ENCODE measurements at places on chromosomes 4 and X. TPM values are rescaled to one million over a fixed set of nuclear protein-coding genes. Genes with fewer than 3 reads are reported as not detected.

Gene CSAG3
- total RNA-seq = not detected

Gene NAP1L3
- 3.0 TPM for total RNA-seq

Gene GSX2
- total RNA-seq = not detected

Gene TRAM1L1
- 5.3 TPM for total RNA-seq

Gene BTK
- not detected for total RNA-seq

Gene F11
- total RNA-seq = not detected

Gene KIAA1210
- not detected for total RNA-seq

Gene HSFX1
- 1.5 TPM for total RNA-seq

DNA sequence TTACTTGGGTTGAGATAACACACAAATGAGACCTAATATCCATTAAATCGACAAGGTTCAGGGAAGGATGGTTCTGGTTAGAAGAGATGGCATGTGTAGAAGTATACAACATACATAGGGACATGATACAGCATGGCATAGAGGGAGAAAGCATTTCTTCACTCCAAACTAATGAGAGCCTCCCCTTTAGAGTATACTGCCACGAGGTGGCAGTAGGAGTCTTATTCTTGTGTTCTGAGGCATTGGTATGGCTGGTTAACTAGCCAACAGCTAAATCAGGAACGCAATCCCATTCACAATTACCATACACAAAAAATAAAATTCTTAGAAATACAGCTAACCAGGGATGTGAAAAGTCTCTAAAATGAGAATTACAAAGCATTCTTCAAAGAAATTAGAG lies 29.1 kb upstream of the TRO start:
- no peak for DNase-seq

- DNase-seq = no peak
Measured at GRCh38 chr4:140213749-140214148, 59.8 kb upstream of the MAML3 start.

DNA sequence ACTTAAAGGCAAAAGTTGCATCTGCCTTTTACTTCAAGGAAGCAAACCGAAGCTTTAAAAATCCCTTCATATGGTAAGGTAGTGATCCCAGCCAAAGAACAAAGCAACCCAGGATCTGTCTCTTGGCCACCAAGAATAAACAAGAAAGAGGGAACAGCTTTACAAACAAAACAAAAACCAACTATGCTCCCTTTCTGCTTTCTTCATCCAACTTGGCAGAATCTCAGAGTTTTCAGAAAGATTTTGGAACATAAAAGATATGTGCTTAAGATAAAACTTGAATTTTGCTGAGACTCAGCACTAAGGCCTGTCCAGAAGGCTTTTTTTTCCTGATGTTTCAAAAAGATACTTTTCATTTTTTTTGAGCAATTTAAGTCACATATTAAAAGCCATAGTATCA lies 94.0 kb downstream of the COL4A6 start:
- no peak for DNase-seq

DNA sequence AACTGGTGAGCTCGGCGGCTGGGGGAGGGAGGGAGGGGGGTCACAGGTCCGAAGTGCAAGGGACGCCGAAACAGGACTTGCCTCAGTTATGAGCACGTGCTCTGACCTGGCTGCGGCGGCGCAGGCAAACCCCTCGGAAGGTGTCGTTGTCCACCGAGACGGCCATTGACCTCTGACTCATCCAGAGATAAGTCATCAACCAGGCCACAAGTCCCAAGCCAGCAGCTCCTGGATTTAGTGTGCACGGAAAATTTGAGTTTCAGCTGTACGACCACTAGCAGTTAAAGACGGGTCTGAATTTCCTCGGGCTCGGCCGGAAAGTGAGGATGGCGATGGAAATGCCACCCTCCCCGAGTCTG lies 674 bp downstream of the SH3D19 start:
- DNase-seq = peak; percentile 53

DNA sequence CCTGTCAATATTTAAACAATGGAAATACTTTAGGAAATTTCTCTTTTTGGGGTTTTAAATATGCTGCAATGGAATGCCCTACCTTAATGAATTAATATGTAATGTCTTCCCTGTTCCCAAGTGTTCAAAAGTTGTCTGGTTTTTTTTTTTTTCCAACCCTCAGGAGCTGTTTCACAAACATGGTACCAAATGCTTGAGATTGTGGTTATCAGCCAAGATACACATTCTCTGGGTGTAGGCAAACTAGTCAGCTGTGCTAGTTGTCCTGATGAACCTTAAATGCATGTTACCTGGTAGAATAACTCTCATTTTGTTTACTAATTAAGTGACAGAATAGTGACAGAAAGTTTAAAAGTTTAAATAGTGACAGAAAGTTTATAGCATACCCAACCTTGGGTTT lies 50.7 kb downstream of the FHL1 start:
- no peak for DNase-seq

DNA sequence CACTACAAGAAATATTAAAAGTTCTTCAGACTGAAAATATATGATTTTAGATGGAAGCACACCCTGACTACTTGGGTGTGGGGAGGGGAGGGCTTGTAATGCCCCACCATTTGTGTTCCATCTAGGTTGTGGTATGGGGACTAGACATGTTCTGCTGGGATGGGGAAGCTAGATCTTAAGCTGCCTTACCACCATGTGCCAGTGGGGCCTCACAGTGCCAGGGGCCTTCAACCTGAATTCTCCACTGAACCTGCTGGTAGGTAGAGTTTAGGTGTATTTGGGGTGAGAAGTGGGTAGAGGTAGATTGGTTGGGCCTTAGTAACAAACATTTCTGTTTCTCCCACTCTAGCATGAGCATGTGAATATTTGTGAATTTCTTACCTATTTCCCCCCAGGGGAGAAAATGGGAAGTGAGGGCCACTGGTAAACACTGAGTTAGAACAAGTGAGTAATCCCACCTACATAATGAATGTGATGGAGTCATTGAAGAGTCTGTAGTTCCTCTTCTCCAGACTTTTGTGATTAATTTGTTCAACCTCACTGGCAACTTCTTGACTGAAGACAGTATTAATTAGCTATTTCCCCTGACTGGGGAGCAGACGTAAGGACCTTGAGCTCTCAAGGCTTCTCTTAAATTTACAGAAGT lies 44.0 kb downstream of the BRCC3 start:
- no peak for DNase-seq

DNA sequence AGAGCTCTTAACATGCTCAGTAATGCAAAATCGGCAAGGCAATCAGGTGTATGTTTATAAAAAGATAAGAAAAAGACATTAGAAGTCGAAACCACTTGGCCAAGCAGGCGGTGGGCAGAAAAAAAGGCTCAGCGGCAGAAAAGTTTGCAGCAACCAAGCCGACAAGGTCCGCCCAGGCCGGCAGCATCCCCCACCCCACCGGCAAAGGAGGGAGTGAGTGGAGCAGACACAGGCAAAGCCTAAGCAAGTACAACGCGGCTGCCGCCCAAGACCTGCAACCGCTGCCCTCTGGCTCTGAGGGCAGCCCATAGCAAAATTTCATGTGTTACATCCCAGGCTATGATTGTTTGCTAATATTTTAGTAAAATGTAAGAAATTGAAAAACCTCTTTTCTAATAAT lies 125.4 kb upstream of the ZCCHC13 start:
- DNase-seq = no peak

- no peak for DNase-seq
Measured at GRCh38 chr4:23930750-23931488, 41.1 kb upstream of the PPARGC1A start.

DNA sequence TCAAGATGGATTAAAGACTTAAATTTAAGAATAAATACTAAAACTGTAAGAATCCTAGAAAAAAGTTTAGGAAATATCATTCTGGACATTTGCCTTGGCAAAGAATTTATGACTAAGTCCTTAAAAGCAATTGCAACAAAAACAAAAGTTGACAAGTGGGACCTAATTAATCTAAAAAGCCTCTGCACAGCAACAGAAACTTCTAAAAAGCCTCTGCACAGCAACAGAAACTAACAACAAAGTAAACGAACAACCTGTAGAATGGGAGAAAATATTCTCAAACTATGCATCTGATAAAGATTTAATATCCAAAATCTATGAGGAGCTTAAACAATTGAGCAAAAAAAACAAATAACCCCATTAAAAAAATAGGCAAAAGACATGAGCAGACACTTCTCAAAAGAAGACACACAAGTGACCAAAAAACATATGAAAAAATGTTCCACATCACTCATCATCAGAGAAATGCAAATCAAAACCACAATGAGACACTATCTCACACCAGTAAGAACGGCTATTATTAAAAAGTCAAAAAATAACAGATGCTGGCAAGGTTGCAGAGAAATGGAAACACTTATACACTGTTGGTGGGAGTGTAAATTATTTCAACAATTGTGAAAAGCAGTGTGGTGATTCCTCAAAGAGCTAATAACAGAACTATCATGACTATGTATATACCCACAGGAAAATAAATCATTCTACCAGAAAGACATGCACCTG lies 5.5 kb upstream of the OPRPN start:
- DNase-seq = no peak

DNA sequence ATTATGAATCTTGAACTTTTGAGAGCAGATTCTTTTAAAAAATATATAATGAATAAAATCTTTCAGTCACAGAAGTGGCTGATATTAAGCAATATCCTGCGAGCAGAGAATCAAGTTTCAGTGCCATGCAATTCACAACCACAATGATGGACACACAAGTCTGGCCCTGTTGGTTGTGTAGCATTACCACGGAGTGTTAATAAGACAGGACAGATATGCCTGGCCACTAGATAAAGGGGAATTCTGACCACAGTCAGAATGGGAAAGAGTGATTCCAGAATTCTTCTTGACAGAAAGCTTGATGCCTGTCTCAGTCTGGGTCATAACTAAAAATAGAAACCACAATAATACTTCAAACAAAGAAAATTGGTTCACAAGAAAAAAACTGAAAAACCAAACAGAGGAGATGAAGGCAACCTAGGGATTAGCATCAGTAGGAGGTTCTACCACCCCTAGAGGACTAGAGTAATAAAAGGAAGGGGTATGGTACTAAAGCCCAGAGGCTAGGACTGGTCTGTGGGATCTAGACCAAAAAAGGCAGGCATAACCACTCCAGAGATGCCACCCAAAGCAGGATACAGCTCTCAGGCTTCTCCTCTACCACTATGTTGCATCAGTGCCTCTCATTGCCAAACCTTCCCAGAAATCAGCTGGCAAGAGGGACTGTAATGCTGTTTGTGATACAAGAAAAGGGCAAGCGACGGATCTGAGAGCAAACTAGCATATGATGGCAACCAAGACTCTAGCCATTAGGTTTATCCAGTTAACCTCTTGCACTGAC lies 59.0 kb downstream of the RNF150 start:
- DNase-seq = no peak

DNA sequence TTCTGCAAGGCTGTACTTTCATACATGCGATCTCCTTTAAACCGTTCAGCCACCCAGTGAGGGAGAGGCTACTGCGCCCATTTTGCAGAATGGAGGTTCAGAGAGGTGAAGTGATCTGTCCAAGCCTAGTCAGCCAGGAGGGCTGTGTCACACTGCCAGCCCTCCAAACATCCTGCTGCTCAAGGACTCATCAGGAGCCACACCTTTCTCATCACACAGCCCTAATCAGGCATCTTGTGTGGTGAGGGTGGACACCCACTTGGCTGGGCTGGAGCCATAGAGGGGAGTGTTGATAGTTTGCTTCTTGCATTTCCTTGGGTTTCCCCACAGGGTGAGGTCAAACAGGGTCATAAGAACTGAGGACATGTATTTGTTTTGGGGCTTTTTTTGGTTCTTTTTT lies 5.4 kb upstream of the CXCR3 start:
- no peak for DNase-seq

DNA sequence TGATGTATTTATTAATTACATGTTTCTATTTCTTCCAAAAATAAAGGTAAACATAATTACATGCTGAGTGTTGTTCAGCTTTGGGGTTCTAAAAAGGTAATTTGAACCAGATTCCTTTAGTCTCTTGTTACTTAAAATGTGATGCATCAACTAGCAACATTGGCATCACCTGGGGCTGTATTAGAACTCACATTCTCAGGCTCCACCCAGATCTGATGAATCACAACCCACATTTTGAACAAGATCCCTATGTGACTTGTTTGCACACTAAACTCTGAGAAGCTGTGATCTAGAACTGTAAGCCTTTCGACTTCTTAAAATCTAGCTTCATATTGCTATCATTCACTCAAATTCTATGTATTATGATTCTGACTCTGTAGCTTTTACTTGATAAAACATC lies 23.0 kb upstream of the HS3ST1 start:
- DNase-seq = no peak

DNA sequence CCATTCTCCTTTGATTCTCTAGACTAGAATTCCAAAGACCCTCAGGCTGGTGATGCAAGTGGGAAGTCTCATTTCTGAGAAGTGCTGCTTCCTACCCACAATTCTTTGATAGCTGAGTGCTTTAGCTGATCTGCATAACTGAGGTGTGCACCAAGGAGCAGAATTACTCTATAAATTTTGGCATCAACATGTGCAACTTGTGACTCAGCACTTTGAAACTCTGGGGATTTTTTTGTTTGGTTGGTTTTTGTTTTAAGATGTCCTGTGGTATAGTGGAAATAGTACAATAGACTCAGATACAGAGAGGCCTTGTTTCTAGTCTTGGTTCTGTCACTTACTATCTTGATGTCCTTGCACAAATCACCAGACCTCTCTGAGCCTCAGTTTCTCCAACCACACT lies 148.4 kb downstream of the AR start:
- DNase-seq = peak; percentile 61

DNA sequence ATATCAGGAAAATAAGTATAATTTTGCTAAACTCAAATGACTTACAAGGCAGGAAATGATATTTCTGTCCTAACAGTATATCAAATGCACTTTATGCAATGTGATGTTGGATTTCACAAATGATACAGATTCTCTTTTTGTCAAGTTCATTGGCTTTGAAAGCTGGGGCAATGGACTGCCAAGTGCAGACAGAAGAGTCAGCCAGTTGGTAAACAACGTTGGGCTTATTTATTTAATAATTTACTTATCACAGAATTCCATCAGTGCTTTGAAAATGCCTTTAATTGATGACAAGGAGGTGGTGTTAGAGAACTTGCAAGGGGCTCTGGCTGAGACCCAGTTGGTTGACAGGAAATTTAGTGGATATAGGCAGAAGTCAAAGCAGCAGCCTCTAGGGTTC lies 79.9 kb upstream of the ADGRG2 start:
- no peak for DNase-seq

DNA sequence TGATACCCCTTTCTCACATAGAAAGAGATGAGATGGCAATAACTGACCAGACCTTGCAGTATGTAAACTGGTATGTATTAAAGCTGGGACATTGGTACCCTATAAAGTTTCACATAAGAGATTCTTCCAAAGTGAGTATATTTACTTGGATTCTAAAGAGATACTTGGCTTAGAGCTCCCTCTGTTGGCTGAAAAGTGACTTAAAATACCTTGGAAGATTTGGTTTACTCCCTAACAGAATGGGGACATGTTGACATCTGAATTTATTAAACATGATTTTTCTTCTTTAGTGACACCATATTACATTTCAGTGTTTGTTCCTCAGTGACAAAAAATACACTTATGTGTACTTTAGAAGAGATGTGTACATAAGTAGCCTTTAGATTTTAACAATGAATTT lies 47.9 kb upstream of the RGN start:
- DNase-seq = no peak
